CD8-positive, alpha-beta memory T cell (primary cell): ENCODE measurements at places on chromosomes 6 and 20.

DNA sequence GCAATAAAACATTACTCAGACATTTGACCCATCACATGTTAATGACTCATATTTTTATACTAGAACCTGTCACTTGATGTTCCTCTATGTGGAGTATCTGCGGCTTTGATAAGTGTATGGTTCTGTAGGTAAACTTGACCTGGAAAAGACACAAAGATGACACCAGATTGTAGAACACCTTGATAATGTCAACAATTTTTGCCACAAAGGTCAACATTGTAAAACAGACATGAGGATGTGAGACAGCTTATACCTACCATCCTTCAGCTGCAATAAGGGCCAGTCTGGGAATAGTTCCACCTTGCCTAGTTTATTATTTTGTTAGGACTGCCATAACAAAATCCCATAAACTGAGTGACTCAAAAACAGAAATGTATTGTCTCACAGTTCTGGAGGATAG lies 202.4 kb downstream of the LMBRD1 start:
- DNase-seq, result no peak

GRCh38 chr6:149328083-149328482 lies 10.6 kb downstream of the TAB2 start:
- no peak for DNase-seq

GRCh38 chr6:148874698-148875293 lies 128.0 kb downstream of the UST start:
- DNase-seq, result no peak

DNA sequence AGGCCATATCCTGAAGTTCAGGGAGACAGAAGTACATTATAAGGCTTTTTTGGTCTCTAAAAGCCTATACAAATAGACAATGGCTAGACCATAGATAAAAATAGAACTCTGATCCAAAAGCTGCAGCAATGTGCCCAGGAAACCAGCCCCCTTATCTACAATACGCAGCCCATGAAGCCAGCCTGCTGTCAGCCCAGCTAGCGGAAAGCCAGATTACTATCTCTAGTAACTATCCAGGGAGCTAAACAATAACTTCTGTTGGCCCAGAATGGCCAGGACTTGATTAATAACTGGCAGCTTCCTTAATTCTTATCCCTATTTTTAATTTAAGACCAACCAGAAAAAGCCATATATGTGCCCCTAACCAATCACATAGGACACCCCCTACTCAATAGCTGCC lies 160.4 kb upstream of the SMLR1 start:
- DNase-seq, result no peak
